ENCODE measurements at places on chromosomes 12 and 14. TPM values are rescaled to one million over a fixed set of nuclear protein-coding genes. Genes with fewer than 3 reads are reported as not detected.

The OR6C1 gene
- total RNA-seq = not detected

The CLIP1 gene
- 22.4 TPM for total RNA-seq

The TTC9 gene
- 0.88 TPM for total RNA-seq

DNA sequence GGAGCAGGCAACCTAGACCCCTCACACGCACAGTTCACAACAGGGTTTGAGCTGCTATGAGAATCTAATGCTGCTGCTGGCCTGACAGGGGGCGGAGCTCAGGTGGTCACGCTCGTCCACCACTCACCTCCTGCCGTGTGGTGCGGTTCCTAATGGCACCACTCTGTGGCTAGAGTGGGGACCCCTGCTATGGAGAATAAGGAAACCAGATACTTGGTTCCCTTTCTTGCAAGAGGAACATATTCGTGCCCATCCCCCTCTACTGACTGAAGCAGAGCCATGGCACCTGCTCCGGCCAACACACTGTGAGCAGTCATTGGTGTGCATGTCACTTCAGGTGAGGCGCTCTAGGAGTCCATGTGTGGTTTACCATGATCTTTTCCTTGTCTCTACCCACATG lies 30.4 kb upstream of the RIMBP2 start:
- DNase-seq = no peak

DNA sequence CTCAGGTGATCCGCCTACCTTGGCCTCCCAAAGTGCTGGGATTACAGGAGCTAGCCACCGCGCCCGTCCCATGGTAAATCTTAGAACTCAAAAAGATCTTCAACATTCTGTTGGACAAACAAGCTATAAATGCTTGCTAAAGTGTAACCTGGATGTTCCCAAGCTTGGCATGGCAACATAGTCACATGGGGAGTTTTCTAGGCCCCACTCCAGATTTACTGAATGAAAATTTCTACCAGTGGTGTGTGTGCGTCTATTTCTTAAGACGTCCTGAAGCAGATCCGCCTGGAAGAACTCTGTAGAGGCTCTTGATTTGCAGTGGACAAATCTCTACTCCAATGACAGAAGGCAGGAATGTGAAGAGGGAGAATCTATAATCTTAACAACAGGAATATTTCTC lies 59.9 kb downstream of the ZFYVE21 start:
- no peak for DNase-seq

DNA sequence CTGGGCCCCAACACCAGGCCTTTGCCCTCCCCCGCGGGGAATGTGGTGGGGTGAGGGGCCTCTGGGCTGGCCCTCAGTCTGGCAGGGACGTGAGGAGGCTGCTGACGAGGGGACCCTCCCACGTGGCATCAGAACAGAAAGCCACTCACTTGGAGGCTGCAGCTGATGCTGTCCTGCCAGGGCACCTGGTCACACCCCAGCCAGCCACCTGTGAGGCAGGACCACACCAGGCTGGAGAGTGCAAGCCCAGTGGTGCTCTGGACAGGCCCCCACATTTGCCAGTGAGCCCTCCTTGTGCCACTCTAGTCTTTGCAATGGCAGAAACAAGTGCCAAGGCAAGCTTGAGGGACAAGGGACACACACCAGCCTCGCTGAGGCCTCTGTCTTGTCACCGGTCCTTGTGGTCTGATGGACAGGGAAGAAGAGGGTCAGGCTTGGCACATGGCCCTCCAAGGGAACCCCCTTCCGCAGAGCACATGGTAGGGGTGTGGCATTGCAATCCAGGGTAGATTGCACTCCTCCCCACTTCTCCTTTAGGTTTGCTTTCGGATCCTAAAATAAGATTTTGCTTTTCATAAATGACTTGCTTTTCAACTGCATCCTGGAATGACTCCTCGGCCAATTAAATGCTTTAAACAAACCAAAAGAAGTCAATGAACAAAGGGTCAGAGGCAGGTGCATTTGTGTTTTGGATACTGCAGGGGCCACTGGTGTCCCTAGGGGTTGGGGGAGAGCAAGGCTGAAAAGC lies 53.7 kb downstream of the CCDC88C start:
- DNase-seq = no peak

- no peak for DNase-seq
Observed at GRCh38 chr12:124776125-124776513, 87.5 kb downstream of the SCARB1 start.
